Amniotic stem cell (primary cell): ENCODE measurements at places on chromosomes 6 and 20.

- DNase-seq = peak; percentile 16
Observed at GRCh38 chr6:81476881-81477280, 275.6 kb downstream of the TENT5A start.

GRCh38 chr6:159252955-159253508, 83.8 kb downstream of the FNDC1 start:
- no peak for DNase-seq

DNA sequence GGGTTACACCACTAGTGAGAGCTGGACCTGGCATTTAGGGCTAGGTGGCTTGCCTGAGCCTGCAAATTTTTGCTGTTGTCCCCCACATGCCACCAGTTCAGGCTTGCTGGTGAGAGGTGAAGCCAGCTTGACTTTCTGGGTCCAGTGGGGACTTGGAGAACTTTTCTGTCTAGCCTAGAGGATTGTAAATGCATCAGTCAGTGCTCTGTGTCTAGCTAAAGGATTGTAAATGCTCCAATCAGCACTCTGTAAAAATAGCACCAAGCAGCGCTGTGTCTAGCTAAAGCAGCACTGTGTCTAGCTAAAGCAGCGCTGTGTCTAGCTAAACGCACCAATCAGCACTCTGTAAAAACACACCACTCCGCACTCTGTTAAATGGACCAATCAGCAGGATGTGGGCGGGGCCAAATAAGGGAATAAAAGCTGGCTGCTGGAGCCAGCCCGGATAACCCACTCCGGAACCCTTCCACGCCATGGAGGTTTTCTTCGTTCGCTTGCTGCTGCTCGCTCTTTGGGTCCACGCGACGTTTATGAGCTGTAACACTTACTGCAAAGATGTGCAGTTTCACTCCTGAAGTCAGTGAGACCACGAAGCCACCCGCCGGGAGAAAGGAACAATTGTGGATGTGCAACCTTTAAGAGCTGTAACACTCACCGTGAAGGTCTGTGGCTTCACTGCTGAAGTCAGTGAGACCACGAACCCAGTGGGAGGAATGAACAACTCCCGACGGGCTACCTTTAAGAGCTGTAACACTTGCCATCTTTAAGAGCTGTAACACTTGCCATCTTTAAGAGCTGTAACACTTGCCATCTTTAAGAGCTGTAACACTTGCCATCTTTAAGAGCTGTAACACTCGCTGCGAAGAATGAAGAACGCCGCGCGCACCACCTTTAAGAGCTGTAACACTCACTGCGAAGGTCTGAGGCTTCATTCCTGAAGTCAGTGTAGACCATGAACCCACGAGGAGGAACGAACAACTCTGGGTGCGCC, 27.3 kb downstream of the GMPR start:
- no peak for DNase-seq

GRCh38 chr6:150272976-150273315, 95.9 kb upstream of the IYD start:
- no peak for DNase-seq

GRCh38 chr6:17002123-17002522, 99.7 kb upstream of the STMND1 start:
- DNase-seq = no peak

GRCh38 chr6:135230711-135231468, 49.8 kb downstream of the MYB start:
- DNase-seq = no peak

- DNase-seq = no peak
Observed at GRCh38 chr20:50291254-50292078, 100.8 kb downstream of the CEBPB start.
